ENCODE measurements at places on chromosomes 3 and 15.

DNA sequence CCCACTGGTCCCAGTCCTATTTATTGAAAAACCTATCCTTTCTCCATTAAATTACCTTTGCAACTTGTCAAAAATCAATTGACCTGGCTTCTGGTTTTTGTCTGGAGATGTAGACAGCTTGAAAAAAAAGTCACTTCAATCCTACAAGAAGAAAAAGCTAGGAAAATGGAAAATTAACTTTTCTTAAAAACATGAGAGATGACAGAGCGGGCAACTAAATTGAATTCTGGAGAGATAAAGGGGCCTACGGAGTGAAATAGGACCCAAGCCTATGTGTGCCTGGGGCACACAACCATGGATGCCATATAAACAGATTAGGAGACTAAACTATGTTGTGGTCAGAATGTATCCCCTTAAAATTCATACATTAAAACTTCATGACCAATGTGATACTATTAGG lies 363.3 kb upstream of the SLCO3A1 start:
- no peak for DNase-seq

- DNase-seq, result no peak
Measured at GRCh38 chr3:193977622-193978021, 158.3 kb upstream of the HES1 start.

DNA sequence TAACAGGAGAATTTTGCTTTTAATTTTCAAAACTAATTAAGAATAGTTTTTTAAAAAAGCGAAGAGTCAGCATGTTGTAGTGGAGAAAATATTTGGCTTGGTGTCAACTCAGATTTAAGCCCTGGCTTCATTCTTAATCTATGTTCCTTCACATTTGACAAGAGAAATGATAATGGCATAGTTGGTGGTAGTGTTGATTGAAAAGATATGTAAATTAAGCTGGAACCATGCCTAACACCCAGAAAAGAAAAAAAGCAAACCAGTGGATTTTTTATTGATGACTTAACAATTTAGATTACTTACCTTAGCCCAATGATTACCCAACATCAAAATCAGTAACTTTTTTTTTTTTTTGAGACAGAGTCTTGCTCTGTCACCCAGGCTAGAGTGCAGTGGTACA lies 27.4 kb downstream of the TCAIM start:
- no peak for DNase-seq

DNA sequence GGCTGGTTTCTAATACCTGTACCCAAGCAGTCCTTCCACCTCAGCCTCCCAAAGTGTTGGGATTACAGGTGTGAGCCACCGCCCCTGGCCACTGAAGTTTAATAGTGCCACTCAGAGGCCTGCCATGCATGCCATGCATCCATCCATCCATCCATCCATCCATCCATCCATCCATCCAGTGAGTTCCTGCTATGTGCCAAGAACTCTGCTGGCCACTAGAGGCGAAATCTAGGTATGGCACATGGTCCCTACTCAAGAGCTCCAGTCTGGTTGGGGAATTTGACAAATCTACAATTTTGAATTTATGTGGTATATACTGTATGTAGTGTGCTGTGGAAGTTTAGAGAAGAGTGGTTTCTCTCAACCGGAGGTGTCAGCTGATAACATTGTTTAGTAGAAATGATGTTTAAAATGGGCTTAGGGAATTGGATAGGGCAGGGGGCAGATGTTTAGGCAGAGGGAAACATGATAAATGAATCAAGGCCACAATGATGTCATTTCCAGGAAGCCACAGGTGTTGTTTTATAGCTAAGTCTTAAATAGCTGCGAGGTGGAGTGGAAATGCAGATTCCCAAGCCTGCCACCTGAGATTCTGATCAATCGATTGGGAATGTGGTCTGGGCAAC lies 384.4 kb upstream of the C2CD4B start:
- DNase-seq, result no peak

DNA sequence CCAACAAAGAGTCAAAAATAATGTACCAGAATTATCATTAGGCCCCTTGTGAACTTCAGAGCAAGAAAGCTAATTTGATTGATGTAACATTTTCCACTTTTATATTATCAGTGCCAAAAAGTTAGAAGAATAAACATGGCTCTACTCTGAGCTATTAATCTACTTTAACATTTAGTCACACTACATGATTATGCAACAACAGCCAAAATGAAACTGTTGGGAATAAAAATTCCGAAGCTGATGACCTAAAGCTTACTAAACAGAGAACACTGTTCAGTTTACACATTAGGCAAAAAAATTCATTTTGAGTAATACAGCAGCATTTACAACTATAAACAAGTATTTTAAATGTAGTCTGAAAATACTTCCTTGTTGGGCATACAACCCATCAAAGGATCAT lies 1134.1 kb downstream of the EPHA3 start:
- DNase-seq, result no peak

DNA sequence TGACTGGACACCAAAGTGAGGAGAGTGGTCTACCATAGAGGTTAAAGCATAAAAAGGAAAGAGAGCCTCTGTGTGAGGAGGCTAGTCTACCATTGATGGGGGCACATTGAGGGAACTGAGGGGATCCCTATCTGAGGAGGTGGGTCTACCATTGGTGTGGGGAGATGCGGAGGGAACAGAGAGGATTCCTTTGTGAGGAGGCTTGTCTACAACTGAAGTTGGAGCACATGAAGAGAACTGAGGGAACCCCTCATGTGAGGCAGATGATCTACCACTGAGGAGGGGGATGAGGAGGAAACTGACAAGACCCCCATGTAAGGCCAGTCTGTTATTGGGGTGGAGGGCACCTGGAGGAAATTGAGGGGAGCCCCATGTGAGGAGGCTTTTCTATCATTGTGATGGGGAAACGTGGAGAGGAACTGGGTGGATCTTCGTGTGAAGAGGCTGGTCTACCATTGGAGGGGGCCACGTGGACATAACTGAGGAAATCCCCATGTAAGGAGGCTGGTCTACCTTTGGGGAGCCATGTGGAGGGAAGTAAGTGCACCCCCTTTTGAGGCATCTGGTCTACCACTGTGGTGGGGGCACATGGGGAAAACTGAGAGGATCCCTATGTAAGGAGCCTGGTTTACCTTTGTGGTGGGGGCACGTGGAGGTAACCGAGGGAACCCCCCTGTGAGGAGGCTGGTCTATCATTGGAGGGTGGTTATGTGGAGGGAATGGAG lies 160.1 kb downstream of the FBLN2 start:
- DNase-seq, result no peak

DNA sequence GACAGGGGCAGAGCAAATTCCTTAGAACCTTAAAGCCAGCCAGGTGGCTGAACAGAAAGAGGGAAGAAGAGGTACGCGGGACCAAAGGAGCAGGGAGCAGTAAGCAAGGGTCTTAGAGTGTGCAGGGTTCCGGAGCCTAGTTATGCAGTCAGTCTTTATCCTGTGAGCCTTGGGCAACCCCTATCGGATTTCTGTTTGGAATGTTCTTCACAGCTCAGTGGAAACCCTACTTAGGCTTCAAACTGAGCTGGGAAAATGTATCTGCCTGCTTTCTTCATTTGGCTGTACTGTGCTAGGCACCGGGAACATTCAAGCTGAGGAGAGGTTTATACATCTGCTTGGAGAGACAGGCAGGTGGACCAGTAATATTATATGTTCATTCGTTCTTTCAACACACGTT lies 37.1 kb downstream of the PSMD6 start:
- DNase-seq, result no peak

DNA sequence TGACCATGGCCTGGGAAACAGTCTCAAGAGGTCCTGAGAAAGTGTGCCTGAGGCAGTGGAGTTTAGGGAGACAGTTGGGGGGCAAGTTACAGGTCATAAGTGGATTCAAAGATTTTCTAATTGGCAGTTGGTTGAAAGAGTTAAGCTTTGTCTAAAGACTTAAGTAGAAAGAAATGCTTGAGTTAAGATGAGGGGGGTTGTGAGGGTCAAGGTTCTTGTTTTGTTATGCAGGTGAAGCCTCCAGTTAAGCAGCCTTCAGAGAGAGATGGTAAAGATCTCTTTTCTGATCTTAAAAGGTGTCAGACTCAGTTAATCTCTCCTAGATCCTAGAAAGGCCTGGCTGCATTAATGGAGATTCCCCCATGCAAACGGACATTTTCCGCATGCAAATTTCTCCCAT lies 356.3 kb upstream of the C2CD4B start:
- no peak for DNase-seq

DNA sequence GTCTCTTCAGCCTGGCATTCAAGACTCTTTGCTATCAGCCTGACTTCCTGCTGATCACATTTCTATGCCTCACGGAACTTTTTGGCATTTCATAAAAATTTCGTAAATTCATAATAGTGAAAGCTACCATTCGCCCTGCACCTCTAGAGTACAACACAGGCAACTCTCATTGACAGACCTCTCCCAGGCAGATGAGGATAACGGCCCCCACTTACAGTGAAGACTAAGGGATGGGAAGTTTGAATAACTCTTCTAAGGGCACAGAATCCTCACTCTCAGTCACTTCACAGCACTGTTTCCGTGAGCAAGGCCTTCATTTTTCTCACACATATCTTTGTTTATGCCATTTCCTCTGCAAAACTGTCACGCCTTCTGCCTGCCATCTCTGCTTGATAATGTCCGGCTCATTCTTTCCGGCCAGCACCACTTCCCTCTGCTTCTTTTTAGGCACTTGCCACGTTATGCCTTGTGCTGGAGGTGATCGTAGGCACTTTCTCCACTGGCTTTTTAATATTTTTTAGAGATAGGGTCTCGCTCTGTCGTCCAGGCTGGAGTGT lies 224.1 kb upstream of the HES1 start:
- DNase-seq, result no peak

- no peak for DNase-seq
Measured at GRCh38 chr3:58839187-58839586, 172.6 kb upstream of the FAM3D start.

DNA sequence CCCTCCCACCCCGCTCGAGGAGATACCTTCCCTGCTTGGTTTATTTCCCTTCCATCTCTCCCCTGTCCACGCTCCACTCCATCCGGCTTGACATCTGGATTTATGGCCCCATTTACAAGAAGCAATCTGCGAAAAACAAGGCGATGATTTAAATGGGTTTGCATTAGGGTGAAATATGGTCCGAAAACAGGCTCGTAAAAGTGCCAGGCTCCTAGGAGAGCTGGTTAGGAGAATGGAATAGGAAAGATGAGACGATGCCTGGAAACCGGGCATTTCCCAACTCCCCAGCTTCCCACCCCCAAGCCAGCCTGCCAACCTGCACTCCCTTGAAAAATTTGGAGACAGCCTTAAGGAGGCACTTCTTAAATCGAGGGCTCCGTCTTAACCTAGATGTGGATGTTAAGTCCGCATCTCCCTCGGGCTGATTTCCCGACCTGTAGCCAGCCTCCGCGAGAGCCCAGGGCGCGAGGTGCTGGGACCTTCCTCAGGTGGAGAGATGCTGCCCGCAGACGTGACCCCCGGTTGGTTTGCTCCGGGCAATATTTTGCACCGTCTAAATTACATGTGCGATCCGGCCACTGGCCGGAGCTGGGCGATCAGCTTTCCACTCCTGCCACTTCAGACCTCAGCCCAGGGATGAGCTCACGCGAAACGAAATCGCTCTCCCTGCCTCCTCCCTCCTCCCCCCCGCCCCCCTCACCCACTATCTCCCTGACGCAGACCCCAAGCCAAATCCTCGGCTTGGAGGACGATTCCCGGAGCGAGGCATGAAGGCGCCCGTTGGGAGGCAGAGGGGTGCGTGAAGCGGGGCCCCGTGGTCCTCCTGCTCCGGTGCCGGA lies 1.3 kb downstream of the GRM7 start:
- no peak for DNase-seq

- DNase-seq, result no peak
Measured at GRCh38 chr3:148428862-148429605, 268.7 kb upstream of the AGTR1 start.

GRCh38 chr3:46129588-46130272 lies 78.4 kb downstream of the CCR1 start:
- no peak for DNase-seq

DNA sequence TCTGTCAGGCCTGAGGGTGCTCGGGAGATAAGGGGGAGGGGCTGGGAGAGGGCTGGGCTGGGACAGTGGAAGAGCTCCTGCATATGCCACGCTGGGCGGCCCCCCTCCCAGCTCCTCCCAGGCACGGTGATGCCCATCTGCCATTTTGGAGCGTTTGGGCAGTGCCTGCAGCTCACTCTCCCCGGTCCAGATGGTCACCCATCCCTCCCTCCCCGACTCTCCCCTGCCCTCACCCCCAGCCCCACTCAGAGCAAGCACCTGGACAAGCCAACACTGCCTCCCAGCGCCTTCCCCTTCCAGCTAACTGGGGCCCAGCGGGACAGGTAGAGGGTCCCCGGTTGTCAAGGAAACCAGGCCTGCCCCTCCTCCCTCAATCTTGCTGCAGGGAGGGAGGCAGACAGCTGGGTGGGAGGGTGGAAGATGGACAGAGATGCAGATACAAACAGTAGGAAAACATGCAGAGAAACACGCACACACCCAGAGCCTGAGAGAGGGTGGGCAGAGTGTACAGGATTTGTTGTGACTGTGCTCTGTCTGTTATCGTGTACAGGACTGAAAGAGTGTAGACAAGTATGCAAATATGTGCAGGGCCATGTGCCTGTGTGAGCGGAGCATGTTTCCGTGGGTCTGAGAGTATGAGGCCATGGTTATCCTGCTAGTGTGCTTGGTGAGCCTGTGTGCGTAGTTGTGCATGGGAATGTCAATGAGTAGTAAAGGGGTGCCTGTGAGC lies 17.5 kb upstream of the CORO2B start:
- DNase-seq, result no peak

GRCh38 chr3:32109256-32109655 lies 2.8 kb downstream of the GPD1L start:
- no peak for DNase-seq

- DNase-seq, result no peak
Measured at GRCh38 chr3:112004187-112004586, 5.5 kb downstream of the TAGLN3 start.

- no peak for DNase-seq
Measured at GRCh38 chr3:12948891-12949711, 107.7 kb upstream of the RPL32 start.

GRCh38 chr3:90184861-90185260 lies 1077.4 kb downstream of the EPHA3 start:
- no peak for DNase-seq

DNA sequence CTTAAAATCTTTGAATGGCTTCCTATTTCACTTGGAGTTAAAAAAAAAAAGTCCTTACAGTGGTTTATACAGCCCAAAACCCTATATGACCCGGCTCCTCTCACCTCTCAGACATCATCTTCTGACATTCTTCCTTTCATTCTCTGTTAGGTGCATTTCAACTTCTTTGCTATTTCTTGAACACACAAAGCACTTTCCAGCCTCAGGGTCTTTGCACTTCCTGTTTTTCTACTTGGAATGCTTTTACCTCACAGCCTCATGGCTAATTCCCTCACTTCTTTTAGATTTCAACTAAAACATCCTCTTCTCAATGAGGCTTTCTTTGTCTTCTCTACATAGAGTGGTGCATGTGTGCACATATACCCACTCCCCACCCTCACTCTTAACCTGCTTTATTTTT lies 91.0 kb upstream of the MB21D2 start:
- no peak for DNase-seq

DNA sequence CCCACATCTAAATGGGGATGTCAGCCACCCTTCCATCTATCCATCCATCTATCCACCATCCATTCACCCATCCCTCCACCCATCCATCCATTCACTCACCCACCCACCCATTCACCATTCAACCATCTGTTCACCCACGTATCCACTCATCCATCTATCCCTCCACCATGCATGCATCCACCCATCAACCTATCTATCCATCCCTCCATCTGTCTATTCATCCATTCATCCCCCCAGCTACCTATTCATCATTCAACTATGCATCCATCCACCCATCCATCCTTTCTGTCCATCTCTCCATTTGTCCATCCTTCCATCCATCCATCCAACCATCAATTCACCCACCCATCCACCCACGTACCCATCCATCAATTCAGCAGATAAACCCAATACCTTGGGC lies 14.6 kb downstream of the ITIH3 start:
- DNase-seq, result no peak
